ENCODE measurements at places on chromosomes 4 and X.

DNA sequence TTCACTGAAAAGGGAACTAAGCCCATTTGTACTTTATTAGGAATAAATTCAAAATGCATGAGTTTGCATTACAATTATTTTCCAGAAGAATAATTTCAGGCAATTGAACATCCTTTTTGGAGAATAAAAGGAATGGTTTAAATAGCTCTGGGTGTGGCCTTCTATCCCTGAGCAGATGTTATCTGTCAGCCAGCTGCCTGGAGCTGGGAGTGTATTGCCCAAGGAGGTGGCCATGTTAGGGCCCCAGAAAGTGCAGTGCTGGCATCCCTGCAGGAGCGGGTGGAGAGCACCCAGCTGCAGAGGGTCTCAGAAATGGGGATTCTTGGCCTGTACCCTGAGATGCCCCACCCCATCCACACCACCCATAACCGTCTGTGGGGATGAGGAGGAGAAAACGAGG is 21.6 kb upstream of the VEGFD start:
- DNase-seq, result no peak

DNA sequence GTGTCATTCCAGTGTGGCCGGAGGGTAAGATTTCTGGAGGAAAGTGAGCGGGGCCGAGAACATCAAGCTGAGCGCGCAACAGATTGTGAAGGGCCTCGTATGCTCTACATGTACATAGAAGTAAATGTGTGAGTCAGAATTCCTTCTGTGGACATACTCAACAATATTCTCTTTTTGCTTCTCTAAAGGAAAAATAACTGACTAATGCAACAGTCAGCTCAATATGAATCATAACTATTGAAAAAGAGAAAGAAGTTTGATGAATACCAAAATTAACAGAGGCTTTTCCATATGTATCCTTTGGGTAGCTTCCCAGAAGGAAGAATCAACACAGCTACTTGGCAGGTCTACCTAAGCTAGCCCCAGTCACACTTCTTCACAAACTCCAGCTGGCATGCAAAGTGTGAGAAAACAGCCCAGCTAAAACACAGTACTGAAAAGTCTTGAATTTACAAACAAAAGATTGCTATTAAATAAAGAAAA is 87.5 kb upstream of the ZFP42 start:
- DNase-seq, result no peak

DNA sequence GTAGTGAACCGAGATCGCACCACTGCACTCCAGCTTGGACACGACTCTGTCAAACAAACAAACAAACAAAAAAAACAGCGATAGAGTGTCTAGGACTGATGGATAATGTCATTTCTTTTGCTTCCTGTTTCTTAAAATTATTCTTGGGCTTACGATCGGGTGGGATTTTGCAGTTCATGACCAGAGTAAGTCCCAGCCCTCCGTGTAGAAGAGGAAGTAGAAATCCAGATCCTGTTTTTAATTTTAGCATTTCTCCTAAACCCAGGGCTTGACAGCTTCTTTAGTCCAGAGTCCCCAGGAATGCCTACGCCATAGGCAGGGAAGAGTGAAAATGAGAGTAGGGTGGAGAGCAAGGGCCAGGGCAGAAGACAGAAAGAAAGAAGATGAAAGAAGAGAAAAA is 94.3 kb downstream of the HPRT1 start:
- DNase-seq, result no peak

DNA sequence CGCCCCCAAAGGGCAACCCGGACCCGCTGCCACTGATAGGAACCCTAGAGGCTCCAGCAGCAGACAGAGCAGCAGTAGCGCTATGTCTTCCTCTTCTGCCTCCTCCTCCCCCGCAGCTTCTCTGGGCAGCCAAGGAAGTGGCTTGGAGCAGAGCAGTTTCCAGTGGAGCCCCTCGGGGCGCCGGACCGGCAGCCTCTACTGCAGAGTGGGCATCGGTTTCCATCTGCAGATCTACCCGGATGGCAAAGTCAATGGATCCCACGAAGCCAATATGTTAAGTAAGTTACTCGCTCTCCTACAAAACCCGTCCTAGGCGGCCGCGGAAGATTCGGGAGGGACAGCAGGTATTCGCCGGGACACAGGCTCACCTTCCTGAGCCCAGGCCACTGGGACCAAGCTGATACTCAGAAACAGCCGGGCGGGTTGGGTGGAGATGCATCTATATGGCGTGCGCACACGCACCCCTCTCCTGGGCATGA is 477 bp downstream of the FGF5 start:
- DNase-seq, result no peak

- DNase-seq, result no peak
These were observed 239.3 kb downstream of the CRLF2 start for GRCh38 chrX:973010-973632.

GRCh38 chrX:96170626-96171025 is 514.0 kb upstream of the DIAPH2 start:
- no peak for DNase-seq

DNA sequence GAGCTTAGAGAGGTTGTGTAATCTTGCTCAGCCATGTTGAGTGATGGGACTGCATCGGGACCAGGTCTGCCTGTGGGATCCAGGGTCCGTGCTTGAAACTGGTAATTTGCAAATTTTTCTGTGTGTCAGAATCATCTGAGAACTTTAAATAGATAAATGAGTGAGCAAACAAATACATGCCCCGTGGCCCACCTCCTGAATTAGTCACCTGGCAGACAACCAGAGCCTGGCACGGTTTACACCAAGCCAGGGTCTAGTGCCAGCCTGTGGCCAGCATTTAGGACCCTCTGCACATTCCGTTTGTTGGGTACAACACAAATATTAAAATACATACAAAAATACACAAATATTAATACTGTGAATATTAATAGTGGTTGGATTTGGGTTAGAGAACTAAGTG is 90.6 kb upstream of the STOX2 start:
- DNase-seq, result no peak

GRCh38 chrX:1451661-1452515 is 821 bp downstream of the ASMTL start:
- no peak for DNase-seq

DNA sequence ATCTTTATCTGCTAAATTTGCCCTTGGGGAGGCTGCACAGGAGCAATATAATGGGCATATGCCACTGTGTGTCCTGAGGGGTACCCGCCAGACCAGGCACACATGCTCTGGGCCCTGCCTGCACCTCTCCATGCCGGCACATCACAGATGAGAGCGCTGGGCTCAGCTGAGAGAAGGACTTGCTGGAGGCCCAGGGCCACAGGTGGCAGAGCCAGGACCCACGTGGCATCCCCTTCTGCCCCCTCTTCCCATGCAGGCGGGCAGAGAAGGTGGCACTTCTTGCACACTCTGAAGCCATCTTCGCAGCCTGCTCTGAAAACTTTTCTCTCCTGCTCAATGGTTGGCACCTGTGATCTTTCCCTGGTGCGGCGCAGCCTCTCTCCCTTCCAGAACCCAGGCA is 20.1 kb downstream of the CPZ start:
- DNase-seq, result no peak

GRCh38 chr4:68132342-68132741 is 2.7 kb upstream of the TMPRSS11F start:
- DNase-seq, result no peak

DNA sequence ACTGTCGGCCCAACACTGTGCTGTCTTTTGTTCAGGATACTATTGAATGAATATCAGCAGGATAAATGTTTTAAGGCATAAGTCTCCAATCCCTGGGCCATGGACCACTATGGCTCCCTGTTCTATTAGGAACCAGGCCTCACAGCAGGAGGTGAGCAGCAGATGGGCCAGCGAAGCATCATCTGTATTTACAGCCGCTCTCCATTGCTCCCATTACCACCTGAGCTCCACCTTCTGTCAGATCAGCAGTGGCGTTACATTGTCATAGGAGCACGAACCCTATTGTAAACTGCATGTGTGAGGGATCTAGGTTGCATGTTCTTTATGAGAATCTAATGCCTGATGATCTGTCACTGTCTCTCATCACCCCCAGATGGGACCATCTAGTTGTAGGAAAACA is 3.7 kb upstream of the APLN start:
- DNase-seq, result no peak

- no peak for DNase-seq
These were observed 49.2 kb upstream of the MTMR1 start for GRCh38 chrX:150643958-150644357.

DNA sequence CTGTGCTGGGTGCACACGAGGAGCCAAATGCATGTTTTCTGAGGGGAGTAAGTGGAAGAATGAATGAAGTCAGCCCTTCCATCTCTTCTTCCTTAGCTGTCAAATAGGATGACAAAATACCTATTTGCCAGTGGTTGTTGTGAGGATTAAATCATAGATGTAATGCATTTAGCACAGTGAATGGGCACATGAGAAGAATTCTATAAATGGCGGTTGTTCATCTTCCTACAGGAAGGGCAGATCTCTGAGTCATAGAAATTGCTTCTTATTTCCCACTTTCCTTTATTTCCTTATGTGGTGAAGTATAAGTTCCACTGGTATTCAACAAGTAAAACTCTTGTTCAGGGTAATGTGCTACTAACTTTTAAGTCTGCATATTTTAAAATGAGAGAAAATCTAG is 83.1 kb downstream of the SORBS2 start:
- no peak for DNase-seq

DNA sequence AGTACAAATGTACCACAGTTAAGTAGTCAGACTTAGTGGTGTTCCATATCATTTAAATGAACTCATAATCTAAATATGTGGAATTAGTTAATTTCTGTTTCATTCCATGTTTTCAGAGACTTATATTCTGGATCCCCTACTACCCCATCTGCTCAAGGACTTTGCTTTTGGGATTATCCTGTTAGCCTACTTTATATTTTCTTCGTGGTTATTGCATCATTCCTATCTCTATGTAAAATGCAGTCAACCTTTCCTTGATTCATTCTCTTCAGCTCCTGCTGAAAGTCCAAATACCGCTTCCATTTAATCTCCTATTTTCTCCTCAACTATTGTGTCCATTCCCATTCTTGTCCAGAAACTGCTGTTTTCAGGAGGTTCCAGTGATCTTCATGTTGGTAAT is 25.1 kb downstream of the SLC30A9 start:
- DNase-seq, result no peak

DNA sequence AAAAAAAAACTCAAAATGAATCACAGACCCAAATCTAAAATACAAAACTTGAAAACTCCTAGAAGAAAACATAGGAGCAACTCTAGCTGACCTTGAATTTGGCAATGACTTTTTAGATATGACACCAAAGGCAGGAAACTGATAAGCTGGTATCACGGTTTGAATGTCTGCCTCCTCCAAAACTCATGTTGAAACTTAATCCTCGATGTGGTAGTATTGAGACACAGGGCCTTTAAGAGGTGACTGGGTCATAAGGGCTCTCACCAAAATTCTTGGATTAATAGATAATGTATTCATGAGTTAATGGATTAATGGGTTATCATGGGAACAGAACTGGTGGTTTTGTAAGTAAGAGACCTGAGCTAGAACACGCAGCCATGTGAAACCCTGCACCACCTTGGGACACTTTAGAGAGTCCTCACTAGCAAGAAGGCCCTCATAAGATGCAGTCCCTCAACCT is 40.5 kb downstream of the FRYL start:
- no peak for DNase-seq

DNA sequence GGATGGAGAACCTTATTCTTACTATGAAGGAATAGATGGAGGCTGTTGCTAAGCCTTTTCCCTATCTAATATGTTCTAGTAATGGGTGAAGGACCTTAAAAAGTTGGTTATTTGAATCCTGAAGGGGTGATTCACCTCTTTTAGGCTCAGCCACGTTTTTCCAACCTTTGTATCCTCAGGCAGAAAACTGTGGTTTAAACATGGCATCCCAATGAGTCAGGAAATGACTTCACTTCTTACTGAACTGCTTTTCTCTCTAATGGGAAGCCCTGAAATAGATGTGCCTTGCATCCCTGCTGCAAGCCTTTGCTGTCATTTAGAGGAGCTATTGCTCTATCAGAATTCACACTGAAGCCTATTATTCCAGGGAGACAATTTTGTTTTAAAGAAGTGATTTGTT is 191.0 kb upstream of the ARX start:
- no peak for DNase-seq

- DNase-seq, result no peak
These were observed 347.4 kb downstream of the BCOR start for GRCh38 chrX:39750256-39750790.

DNA sequence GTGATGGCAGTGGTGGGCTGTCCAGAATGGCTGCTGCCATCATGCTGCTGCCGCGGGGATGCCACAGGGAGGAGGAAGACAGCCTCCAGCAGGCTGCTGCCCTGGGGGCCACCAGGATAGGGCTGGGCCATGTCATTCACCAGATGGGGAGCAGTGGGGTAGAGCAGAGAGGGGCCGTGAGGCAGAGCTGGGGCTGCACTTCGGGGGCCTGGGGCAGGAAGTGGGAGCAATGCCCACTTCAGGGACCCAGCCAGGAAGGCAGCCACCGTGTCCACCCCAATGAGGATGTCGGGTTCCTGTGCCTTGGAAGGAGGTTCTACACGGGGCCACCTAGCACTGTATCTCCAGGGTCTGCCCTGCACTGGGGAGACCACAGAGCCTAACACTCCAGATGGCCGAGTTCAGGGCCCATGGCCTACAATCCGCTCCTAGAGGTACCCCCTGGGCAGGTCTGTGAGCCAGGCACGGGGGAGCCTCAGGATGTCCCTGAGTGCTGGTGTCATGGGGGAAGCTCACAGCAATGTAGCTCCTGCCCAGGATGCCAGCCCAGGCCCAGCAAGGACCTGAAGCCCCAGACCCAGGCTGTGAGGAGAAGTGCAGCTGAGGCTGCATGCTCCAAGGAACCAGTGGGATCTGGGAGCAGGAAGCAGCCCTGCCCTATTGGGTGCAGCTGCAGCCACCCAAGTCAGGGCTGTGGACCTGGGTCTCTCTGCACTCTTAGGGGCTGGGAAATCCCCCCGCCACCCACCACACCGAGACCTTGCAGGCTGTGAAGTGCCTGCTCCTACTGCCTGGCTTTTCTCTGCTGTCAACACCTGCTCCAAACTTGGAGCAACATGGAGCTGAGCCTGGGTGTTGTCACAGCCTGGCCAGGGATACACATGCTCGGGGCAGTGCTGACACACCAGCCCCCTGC is 140.3 kb downstream of the PDHA2 start:
- DNase-seq, result no peak

DNA sequence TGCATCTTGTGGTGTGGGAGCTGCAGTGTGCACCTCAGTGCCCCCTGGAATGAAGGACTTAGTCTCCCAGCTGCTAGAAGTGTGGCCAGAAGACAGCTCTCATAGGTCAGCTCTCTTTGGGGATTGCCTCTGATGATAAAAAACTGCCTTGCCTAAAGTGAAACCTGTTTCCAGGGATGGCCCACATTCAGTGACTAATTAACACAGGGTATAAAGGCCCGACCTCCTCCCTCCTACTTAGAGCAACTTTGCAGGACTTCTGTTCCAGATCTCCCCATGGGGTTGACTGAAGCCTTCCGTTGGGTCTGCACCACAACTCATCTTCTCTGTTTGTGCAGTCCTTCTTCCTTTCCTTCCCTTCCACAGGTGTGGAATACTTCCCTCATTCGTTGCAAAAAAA is 53.2 kb downstream of the SPINK2 start:
- no peak for DNase-seq

DNA sequence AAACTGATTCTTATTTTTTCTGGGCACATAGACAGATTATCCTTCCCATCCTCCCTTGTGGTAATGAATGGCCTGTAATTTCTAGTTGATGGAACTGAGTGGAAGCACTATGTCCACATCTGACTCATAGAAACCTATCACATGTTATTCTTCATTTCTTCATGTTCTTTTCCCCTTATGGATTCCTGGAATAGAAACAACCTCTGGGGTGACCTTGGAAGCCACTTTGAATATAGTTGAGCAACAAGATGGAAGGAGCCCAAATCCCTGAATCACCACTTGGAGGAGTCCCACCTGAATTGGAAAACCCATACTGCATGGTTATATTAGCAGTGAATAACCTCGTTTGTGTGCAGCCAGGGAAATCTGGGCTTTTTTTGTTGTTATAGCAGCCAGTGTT is 137.8 kb downstream of the MID1IP1 start:
- no peak for DNase-seq

All from CD4-positive, alpha-beta T cell treated with Interleukin-4 for 1 hour (primary cell).